Spleen (tissue), 13 donors: ENCODE measurements at places on chromosomes 1 and 21. TPM values are rescaled to one million over a fixed set of nuclear protein-coding genes. Genes with fewer than 3 reads are reported as not detected.

- no peak for DNase-seq
These were observed 12.2 kb downstream of the OLFML2B start for GRCh38 chr1:162011337-162012012.

GRCh38 chr1:20478057-20478635 is 7.9 kb downstream of the CAMK2N1 start:
- DNase-seq: no peak

DNA sequence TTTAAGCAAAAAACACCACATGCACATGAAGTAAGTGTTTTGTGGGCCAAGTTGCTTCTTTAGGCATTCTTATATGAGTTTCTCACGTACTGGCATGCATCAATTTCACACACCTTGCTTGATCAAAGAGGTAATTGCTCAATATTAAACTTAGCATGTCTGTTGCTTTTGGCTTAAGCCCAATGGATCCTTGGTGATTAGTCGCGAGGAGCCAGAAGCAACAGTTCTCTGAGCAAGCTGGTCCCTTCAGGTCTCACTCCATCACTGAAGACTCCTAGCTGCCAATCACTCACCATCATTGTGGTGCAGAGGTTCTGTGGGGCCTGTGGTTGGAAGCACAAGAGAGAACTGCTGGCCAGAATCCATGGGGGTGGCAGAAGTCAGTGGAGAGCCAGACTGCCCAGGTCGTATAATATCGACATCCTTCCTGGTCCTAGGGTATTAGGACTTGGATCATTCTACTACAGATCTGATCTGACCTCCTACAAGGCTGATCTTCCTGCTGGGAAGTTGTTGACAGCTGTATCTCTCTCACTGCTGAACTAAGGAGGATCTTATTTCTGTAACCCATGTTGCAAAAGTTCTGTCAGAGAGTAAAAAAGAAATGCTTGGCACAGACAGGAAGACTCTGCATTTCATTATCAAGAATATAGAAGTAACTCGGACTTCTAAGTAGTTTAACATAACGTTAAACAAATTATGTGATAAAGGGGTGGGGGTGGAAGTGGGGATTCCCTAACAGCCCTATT is 140.5 kb downstream of the NTPCR start:
- DNase-seq: no peak

The UTP11 gene
- 21.0 TPM for polyA plus RNA-seq

GRCh38 chr1:107965110-107965991 is at the start of gene VAV3:
VAV3 (minus strand) TSS chr1:107965180; CDS start chr1:107964869, 311 bp downstream.
- peak; percentile 94 for DNase-seq

DNA sequence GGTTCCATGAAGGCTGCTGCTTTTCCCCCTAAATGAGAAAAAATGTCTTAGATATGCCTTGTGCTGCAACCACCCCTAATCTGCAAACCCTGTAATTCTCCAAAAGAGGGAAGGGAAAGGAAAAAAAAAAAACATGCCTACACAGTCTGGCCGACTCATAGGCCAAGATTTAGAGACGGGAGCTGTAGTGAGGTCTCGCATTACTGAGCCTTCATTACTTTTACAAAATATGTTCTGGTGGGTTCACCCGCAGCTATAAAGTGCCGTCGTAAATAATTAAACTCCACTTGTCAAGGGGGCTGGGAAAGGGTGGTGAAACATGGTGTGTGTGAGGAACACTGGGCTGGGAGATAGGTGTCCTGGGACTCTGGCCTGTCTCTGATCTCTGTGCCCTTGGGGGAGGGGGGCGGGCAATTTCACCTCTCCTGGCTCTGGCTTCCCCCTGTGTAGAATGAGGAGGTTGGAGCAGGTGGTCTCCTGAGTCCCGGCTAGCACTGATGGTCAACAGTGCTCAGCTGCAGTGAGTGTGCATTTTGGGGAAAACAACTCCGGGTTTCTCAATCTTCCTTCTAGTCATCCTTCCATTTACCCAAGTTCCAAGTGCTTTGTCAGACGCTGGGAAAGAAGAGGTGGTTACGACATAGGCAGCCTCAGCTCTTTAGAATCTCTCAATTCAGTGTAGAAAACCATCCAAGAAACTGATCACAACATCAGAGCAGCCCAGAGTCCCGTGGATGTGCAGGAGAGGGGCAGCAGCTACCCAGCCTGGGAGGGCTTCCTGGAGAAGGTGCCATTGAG is 82.3 kb downstream of the ACTL8 start:
- DNase-seq: no peak

- peak; percentile 60 for DNase-seq
These were observed 14.5 kb downstream of the PDZK1IP1 start for GRCh38 chr1:47175227-47175934.

- no peak for DNase-seq
These were observed 418.5 kb upstream of the RUNX1 start for GRCh38 chr21:35467566-35467965.

DNA sequence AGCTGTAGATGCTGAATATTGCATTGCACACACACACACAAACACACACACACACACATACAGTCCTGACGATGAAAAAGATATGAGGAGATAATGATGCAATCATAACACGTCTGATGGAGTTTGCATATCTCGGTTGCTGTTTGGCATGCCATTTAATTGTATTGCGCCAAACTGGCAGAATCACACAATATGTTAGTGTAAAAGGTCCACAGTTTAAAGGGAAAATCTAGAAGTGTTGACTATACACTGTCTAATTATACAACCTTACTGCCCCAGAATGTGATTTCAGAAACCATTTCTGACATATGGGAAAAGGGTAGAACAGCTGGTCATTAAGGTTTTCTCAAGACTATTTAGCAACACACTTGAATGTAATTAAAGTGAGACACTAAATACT is 123.7 kb upstream of the PROX1 start:
- DNase-seq: no peak

- no peak for DNase-seq
These were observed 99.8 kb downstream of the UCK2 start for GRCh38 chr1:165927169-165927568.

- DNase-seq: no peak
These were observed 41.9 kb upstream of the EPS8L3 start for GRCh38 chr1:109805486-109806165.

The TTC24 gene
- polyA plus RNA-seq: 5.0 TPM

DNA sequence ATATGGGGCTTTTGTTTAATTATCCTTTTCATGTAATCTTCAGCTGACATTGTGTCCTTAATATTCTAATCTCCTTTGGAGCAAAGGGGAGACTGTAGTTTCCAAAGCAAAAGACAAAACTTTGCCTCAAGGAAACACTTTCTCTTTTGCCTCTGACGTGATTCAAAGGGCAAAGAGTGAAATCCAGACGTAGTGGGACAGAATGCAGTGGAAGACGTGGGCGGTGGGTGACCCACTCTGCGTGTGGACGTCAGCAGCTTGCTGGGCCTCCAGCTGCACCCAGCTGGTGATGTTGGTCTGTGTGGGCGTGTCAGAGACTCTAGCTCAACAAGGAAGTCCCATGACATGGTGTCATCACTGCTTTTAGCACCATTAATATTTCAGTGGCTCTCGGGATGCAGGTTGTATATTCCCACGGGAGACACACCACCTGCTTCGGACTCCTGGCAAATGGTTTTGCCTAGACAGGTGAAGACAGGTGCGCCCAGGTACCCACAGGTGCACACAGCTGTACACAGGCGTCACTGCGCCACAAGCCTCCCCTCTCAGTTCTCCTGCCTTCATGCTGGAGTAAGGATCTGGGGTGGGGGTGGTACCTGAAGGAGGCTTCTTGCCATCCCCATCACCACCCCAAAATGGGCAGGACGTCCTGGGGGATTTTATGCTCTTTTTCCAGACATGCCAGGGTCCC is 292.1 kb upstream of the VAMP3 start:
- no peak for DNase-seq
